ENCODE measurements at places on chromosomes 4 and X.

GRCh38 chrX:154138857-154139256 is 5.2 kb upstream of the OPN1LW start:
- no peak for DNase-seq

- DNase-seq, result no peak
Observed at GRCh38 chrX:41482154-41482850, 35.2 kb downstream of the NYX start.

DNA sequence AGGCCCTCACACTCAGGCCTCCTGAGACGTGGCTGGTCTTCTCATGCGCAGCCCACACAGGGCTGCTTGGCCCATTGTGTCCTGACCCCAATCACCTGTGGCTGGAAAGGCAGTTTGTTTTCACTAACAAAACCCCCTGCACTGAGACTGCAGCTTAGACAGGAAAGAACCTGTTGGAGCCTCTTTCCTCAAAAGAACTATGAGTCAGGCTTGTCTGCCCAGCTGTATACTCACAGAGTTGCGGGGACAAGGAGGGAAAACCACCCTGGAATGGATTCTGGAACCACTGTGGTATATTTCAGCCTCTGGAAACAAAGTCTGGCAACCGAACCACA is 5.2 kb upstream of the TMEM156 start:
- no peak for DNase-seq

GRCh38 chrX:57453901-57454300 is 137.9 kb upstream of the ZXDB start:
- no peak for DNase-seq

- no peak for DNase-seq
Observed at GRCh38 chrX:112678831-112679230, 907 bp downstream of the LHFPL1 start.

GRCh38 chr4:159071969-159072765 is 30.7 kb upstream of the RAPGEF2 start:
- no peak for DNase-seq

DNA sequence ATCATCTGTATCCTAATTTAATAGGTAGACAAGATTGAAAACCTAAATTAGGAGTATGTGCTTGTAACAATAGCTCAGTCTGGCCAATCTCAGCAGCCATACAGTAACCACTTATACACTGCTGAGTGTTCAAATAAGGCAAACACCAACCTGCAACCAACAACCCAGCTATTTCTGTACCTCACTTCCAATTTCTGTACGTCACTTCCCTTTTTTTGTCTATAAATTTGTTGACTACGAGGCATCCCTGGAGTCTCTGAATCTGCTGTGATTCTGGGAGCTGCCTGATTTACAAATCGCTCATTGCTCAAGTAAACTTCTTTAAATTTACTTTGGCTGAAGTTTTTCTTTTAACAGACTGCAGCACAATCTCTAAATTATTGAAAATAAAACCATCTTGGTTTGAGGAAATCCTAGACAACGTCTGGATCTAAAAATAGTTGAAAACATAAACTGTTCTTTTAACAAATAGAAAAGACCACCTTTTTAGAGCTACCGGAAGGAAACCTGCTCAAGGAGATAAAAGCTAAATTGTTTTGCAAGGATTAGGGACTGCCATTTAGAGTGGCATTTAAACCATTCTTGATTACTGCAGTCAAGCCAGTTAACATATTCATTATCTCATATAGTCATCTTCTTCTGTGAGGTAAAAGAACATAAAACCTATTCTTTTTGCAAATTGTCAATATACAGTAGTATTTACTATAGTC is 778.1 kb downstream of the SH3BGRL start:
- DNase-seq, result no peak

GRCh38 chrX:23505531-23506303 is 161.6 kb upstream of the PRDX4 start:
- DNase-seq, result no peak

DNA sequence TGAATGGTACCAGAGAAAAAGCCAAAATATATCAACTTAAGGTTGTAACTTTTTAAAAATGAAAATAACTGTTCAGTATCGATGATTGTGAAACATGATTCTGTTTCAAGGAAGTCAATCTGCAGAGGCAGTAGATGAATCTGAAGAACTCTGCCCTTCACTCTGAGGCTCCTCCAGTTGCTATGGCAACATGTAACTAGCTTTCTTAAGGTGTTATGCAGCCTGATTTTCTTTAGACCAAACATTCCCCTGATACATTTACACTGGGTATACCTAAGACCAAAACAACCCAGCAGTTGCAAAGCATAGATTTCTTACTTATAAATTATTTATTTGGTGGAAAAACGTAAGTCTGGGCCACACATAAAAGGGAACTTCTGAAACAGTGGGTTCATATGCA is 133.6 kb upstream of the RASGEF1B start:
- no peak for DNase-seq

DNA sequence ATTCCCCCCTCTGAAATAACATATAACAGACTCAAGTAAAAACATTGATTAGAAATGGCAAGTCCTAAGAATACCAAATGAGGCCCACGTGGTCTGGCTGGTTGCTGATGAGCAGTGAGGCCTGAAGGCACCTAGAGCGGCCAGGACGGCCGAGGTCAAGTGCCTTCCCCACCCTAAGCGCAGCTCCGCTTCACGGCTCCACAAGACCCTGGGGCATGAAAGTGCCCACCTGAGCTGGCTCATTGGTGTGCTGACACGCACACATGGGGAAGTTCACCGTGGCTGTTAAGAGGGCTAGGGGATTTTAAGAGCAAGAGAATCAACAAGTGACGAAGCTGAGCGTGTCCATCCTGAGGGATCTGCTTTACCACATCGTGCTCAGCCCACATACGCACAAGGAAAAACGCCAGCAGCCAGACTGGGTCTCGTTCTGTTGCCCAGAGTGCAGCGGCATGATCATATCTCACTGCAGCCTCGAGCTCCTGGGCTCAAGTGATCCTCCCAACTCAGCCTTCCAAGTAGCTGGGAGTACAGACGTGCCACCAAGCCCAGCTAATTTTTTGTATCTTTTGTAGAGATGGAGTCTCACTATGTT is 22.4 kb downstream of the DCTD start:
- no peak for DNase-seq

GRCh38 chr4:119730671-119730950 is 102.0 kb upstream of the PDE5A start:
- DNase-seq, result no peak

- no peak for DNase-seq
Observed at GRCh38 chr4:16139066-16139945, 55.5 kb upstream of the PROM1 start.

DNA sequence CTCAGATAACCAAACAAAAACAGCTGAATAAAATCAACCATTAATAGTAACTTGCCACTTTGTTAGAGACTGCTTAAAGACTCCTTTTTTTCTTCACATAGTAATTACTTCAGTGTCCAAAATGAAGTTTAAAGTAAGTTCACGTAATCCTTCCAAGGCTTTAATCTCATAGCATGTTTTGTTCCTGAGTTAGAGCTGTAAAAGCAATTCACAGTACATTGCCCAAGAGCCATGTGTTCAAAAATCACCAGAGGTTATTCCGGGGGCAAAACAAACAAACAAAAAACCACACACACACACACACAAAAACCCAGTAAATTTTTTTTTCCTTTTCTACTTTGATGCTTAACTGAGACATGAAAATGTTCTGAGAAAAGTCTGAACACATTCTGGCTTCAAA is 6.1 kb downstream of the GPR82 start:
- no peak for DNase-seq

GRCh38 chr4:172055046-172055445 is 241.8 kb downstream of the GALNTL6 start:
- DNase-seq, result no peak

DNA sequence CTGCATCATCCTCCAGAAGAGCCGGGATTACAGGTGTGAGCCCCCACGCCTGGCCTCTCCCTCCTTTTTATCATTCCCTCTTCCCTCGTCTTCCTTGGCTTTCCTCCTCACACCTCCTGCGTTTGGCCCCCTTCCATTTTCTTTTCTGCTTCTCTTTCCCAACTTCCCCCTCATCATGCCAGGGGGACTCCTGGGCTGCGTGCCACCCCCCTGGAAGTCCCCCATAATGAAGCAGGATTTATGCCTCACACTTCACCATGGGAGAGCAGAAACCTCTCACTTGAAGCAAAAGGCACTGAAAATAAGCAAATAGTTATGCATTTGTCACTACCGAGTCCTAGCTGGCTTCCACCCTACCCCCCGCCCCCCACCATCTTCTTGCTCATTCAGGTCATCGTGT is 7.9 kb downstream of the TKTL1 start:
- DNase-seq, result no peak

DNA sequence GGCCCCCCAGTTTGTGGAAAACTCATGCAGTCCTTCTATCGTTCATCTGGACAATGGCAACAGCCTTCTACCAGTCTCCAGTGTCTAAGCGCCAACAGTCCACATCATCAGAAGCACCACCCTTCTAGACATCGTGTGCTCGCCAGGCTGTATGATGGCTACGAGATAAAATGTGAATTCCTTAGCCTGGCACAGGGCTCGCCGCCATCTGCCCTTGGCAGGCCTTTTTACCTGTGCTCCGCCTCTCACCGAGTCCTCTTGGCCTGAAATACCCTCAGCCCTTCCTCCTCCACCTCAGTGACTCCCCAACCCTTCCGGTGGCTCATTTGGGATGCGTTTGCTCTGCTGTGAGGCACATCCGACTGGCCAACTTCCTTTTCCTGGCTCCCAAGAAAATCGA is 15.9 kb upstream of the STS start:
- no peak for DNase-seq

DNA sequence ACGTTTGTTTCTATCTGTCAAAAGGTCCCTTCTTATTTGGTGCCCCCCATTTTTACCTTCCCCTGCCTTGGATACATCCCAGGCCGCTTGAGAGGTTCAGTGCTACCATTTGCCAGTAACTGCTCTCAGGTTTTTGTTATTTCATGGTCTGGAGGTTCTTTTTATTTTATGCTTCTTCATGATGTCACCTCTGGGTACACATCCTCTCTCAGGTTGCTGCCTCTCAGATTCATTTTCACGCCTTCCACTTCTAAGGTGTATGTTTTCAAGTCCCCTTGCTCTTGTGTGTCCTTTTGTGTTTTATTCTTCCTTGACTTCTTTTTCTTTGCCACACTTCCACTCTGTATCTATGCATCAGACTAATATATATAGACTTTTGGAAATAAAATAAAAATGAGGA is 640.1 kb upstream of the AADAT start:
- DNase-seq, result no peak

- DNase-seq, result no peak
Observed at GRCh38 chrX:40081679-40082068, 16.1 kb downstream of the BCOR start.

DNA sequence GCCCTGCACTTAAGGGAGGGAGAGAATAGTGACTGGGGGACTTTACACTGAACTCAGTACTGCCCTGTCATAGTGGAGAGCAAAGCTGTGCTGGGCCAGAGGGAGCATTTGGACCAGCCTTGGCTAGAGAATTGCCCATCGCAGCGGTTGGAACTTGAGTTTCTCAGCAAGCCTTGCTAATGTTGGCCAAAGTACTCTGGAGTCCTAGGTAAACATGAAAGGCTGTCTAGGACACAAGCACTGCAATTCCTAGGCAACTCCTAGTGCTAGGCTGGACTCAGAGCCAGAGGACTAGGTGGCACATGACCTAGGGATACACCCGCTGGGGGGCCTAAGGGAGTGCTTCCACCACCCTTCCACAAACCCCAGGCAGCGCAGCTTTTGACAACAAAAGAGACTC is 15.0 kb downstream of the MED14 start:
- no peak for DNase-seq

- DNase-seq, result no peak
Observed at GRCh38 chr4:2267841-2268240, 5.9 kb upstream of the MXD4 start.

DNA sequence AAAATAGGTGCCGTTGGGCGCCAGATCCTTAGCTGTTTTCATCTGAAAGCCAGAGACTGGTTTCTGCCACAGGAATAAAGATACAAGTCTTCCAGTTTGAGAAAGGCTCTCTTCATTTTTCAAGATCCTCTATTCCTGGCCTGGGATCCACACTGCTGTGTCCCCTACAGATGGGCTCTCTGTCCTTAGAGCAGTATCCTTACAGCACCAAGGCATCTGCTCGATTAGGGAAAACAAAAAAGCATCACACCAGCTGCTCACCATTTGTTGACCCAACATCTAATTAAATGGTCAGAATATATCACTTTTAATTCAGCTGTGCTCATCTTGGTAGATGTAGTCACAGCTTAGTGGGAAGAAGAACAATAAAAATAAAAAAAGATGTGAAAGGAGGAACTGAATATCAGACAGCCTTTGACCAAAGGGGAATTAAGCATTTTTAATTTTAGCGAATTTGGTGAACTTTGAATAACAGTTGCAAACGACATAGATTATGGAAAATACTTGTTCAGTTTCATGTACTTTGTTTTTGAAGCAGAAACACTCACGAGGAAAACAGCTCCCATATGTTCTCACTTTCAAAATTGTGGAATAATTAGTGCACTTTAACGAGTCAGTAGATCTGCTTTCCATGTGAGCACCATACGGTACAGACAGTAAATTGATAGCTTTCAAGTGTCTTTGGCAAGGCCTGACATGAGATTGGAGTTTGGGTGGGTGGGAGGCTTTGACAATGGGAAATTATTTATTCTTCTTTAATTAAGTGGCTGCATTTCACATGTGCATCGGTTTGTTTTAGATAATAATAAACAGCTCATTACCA is 148.4 kb upstream of the CLNK start:
- DNase-seq, result no peak

DNA sequence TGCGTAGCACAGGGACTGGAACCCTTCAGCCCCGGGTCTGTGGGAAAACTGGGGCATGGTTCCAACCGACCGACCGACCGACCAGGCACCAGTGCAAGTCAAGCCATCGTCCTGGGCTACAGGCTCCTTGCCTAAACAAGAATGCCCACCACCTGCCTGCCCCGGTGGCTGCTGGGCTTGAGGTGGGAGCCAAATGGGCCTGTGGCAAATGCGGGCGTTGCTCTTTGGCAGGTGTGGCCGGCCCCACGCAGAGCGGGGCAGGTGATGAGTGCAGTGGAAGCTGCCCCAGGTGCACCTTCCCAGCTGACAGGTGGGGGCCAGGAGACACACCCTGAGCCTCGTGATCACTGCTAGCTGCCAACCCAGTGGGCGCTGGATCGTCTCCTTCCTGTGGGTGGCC is 77.9 kb downstream of the MTMR1 start:
- DNase-seq, result no peak

DNA sequence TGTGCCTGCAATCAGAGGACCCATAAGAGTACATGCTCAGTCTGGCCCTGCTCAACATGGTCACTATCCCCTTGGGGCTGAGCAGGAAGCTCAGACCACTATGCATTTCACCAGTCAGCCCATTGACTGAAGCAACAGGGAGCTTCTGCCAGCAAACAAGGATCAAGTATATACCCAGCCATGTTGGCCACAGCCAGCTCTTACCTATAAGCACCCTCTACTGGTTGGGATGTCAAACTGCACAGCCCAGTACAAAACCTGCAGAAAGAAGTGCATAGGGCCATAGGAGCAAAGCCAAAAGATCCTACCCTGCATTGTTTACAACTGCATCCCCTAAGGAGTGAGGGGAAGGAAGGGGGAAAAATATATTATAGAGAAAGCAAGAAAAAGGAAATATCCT is 214.4 kb upstream of the CPEB2 start:
- DNase-seq, result no peak
